ENCODE measurements at places on chromosomes 5 and 9.

- no peak for DNase-seq
Measured at GRCh38 chr5:75993183-75993582, 90.0 kb upstream of the SV2C start.

- peak; percentile 49 for DNase-seq
Measured at GRCh38 chr5:132829742-132830435, 558 bp downstream of the SHROOM1 start.

GRCh38 chr5:9878206-9878605, 248.1 kb upstream of the TAS2R1 start:
- DNase-seq = no peak

GRCh38 chr5:113493446-113493845, 5.2 kb upstream of the MCC start:
- no peak for DNase-seq

GRCh38 chr5:59588922-59589321, 304.6 kb downstream of the PDE4D start:
- peak; percentile 57 for DNase-seq

GRCh38 chr9:89923961-89924504, 319.2 kb downstream of the GADD45G start:
- peak; percentile 21 for DNase-seq

DNA sequence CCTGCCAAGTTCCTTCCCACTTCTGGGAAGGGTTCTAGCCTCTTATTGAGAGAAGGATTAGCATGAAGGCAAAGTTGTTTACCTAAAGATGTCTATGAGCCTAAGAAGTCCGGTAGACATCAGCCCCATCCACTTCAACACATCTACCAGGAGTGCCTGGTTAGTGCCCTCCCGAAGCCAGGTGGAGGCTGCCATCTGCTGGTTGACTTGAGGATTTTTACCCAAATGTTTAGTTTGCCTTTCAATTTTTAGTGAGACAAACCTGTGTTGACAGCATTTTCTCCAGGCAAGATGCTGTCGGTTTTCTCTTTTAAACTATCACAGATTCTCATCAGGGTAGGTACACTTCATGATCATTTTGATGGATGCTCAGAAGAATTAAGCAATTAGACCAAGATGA, 83.6 kb upstream of the TNFSF8 start:
- peak; percentile 84 for DNase-seq

DNA sequence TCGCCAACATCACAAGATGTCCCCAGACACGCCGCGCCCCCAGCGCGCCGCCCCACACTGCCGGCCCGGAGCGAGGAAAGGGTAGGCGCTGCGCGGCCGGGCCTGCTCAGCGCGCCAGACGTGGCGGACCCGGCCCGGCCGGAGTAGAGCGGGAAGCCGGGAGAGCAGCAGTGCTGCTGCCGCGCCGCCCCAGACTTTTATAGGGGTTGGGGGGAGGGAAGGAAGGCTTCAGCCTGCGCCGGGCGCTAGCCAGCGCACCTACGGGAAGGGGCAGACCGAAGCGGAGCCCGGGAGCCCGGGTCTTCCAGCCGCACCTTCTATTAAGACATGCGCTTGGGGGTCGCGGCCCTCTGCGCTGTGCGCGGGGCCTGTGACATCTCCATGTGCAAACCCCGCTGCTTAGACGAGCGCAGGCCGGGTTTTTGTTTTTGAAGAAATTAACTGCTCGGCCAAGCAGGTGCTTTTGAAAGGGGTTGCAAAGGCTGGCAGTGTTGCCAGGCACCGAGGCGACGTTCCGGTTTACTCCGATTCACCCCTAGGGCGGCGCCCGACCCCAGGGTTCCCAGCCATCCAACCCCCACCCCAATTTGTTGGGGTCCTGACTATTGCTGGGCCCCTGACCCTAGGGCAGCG, 353 bp upstream of the PAX5 start:
- DNase-seq = no peak

DNA sequence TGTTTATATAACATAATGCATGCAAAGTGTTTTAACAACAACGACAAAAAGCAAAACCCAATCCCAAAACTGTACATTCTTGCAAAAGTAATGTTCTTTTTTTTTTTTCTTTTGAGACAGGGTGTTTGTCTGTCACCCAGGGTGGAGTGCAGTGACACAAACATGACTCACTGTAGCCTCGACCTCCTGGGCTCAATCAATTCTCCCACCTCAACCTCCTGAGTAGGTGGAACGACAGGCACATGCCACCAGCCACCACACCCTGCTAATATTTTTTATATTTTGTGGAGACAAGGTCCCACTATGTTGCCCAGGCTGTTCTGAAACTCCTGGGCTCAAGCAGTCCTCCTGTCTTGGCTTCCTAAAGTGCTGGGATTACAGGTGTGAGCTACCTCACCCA, 13.6 kb upstream of the HAVCR1 start:
- no peak for DNase-seq

DNA sequence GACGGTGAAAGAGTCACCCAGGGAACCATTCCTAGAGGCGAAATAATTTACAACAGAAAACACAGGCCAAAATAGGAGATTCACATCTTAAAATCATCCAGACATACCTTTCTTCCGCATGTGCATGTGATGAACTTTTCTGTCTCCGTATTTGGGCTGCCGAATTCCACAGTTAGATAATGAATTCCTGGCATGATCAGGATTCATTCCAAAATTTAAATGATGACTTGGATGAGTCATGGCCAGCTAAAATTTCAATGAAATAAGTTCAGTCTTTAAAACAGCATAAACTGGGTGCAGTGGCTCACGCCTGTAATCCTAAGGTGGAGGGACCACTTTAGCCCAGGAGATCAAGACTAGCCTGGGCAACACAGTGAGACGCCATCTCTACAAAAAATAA, 82.7 kb downstream of the DROSHA start:
- peak; percentile 46 for DNase-seq

- no peak for DNase-seq
Measured at GRCh38 chr5:147451193-147451592, 58.7 kb downstream of the DPYSL3 start.

- DNase-seq = no peak
Measured at GRCh38 chr5:131001507-131001906, 163.5 kb downstream of the HINT1 start.

DNA sequence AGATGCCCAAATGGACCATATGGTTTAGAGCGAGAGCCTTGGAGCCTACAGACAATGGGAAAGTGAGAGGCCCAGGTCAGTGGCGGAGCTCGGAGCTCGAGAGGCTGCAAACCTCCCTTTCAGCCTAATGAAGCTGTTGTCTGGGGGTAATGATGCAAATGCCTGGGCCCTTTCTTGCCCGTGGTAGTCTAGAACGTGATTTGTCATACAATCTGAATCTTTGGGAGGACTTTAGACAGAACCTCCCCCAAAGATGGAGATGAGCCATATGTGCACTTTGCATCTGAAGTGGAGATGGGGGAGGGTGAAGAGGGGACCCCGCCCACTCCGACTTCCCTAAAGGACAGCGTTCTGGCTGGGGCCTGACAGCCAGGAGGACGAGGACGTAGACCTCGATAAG, 10.3 kb upstream of the NEUROG1 start:
- DNase-seq = no peak

- no peak for DNase-seq
Measured at GRCh38 chr9:122133263-122133983, 26.2 kb downstream of the NDUFA8 start.

- no peak for DNase-seq
Measured at GRCh38 chr9:125687163-125687863, 19.7 kb downstream of the MAPKAP1 start.

DNA sequence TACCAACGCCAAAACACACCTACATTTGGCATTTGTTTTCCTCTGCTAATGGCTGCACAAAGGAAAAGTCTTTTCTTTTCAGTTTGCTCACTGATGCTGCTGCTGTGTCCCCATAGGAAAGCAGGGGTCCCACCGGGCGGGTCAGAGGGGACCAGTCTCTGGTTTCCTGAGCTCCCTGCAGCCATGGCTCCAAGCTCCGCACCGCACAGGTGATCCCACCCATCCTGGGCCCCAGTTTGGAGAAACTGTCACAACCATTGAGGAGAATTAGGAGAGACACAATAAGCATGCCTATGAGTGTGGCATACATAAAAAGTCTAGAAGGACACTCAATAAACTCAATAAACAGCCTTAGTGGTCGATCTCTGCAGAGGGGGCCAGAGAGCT, 19.9 kb downstream of the MED10 start:
- DNase-seq = no peak

DNA sequence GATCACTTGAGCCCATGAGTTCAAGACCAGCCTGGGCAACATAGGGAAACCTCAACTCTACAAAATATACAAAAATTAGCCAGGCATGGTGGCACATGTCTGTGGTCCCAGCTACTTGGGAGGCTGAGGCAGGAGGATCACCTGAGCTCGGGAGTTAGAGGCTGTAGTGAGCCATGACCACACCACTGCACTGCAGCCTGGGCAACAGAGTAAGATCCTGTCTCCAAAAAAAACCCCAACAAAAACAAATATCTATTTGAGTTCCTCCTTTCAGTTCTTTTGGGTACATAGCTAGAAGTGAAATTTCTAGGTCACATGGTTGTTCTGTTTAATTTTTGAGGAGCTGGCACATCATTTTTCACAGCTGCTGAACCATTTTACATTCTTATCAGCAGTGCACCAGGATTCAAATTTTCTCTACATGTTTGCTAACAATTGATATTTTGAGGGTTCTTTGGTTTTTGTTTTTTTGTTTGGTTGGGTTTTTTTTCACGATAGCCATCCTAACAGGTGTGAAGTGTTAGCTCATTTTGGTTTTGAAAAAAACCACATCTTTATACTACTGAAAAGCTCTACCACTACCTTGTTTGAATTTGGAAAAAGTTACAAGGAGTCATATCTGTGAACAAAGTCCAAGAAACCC, 176.9 kb upstream of the SLC12A2 start:
- no peak for DNase-seq

DNA sequence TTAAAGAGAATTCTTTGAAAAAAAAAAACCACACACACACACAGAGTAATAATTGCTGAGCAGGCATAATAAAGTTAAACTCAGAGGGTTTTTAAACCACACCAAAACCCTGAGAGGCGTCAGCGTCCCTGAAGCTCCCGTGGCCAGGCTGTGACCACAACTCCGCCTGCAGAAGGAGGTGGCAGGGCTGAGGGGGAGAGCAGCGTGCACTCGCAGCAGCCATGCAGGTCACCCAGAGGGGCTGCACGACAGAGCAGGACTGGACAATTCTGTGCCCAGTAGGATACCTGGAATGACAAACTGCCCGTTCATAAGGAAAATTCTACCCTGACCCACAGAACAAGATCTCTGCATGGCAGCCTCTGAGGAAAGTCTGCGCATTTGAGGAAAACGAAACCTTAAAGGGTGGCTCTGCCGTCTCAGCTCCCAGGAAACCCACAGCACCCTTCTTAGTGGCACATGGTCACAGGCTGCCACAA, 44.0 kb downstream of the ROR2 start:
- DNase-seq = no peak

- DNase-seq = no peak
Measured at GRCh38 chr5:56148453-56148971, 84.6 kb downstream of the ANKRD55 start.

GRCh38 chr9:122276096-122276495, 11.4 kb downstream of the MRRF start:
- DNase-seq = peak; percentile 14

DNA sequence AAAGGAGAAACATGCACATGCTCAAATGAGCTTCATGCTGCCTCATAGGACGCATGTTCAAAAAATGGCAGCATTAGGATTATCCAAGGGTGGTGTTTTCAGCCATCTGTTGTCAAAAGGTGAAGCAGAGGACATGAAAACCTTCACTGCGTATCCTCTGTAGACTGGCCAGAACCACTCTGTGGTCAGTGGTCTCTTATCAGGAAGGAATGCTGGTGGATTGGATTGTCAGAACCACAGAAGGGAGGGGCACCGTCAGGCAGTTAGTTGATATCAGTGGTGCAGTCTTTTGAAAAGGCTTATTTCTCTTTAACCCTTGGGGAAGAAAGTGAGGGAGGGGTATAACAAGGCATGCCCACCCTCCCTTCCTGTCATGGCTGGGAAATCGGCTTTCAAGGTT, 100.1 kb downstream of the FBXL7 start:
- DNase-seq = no peak

DNA sequence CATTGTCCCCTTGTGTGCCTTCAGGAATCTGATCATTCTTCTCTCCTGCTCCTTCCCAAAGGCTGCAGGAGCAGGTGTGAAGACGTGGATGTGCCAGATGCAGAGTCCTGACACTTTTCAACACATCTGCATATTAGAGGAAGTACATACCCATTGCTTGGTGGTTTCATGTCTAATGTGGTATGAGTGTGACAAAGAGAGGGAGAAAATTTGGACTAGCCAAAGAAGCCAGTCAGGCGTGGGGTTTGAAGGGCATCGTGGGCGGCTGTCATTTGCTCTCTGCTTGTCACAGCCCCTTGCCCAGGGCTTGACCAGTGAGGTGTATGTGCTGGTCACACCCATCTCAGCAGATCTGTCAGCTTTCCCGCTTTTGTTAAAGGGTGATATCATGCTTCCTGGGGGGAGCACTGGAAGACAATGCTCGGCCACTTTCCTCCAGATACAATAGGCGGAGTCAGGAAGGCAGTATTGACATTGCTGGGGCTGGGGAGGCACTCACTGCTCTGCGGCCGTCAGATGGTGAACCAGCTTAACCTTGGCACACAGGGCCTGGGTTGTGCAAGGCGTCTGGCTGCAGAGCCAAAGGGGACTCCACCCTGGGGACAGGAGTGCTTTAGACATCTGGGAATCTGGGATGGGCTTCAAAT, 8.6 kb downstream of the TEK start:
- DNase-seq = peak; percentile 58

DNA sequence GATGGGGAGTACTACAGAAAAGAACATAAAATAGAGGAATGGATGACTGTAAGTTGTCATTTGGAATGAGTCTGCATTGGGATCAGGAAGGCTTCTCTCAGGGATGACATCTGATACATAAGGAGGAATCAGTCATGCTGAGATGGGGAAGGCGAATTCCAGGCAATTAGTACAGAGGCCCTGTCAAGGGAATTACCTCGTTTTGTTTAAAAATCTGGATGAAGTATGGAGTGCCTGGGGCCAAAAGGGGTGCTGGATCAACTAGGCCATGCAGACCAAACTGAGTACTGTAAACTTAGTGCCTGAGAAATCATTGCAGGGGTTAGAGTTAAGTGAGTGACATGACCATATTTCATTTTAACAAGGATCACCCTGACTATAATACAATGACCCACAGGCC, 30.5 kb downstream of the JAKMIP2 start:
- no peak for DNase-seq

GRCh38 chr9:99762470-99762869, 59.2 kb upstream of the NR4A3 start:
- DNase-seq = no peak

GRCh38 chr5:60822285-60822556, 21.8 kb downstream of the ELOVL7 start:
- DNase-seq = no peak

DNA sequence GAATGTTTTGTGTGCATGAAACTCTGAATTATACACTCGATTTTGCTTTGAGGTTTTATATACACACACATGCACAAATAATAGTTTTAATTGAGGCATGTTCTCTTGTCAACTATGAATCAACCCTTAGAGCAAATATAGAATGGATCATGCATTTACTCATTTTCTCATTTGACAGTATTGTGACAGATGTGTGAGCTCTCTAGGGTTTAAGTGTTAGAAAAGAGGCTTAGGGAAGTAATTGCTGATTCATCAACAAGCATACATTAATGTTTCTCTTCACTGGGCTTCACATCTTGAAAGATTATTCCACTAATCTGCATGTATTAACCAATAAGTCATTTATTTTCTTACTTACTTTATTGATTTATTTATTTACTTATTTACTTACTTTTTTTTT, 1356.8 kb upstream of the ACO1 start:
- DNase-seq = no peak

All from fibroblast of mammary gland (primary cell).